ENCODE measurements at places on chromosomes 1 and 21. TPM values are rescaled to one million over a fixed set of nuclear protein-coding genes. Genes with fewer than 3 reads are reported as not detected.

The CYP4A11 gene
- total RNA-seq: not detected

The FMOD gene
- 12.1 TPM for total RNA-seq

The LCE3D gene
- not detected for total RNA-seq

The PSMB2 gene
- total RNA-seq: 25.3 TPM

The ADAMTS4 gene
- total RNA-seq: 5.9 TPM

The DNAJC11 gene
- 28.9 TPM for total RNA-seq

The ARMH1 gene
- total RNA-seq: 1.4 TPM

The PLCH2 gene
- total RNA-seq: not detected
